Stimulated activated CD4-positive, alpha-beta T cell treated with anti-CD3 and anti-CD28 coated beads, Interleukin-15, amount 100 ng/mL, for 24 hours (primary cell): ENCODE measurements at places on chromosomes 2 and 18.

- DNase-seq, result no peak
These were observed 40.4 kb downstream of the SERTAD2 start for GRCh38 chr2:64613276-64613675.

- DNase-seq, result no peak
These were observed 53.1 kb downstream of the MYO1B start for GRCh38 chr2:191298306-191298705.

GRCh38 chr2:235498541-235498940, 4.7 kb downstream of the AGAP1 start:
- DNase-seq, result no peak

GRCh38 chr18:22988208-22988607, 55.1 kb downstream of the RBBP8 start:
- no peak for DNase-seq

- no peak for DNase-seq
These were observed 164.4 kb upstream of the SKOR2 start for GRCh38 chr18:47415881-47416280.

DNA sequence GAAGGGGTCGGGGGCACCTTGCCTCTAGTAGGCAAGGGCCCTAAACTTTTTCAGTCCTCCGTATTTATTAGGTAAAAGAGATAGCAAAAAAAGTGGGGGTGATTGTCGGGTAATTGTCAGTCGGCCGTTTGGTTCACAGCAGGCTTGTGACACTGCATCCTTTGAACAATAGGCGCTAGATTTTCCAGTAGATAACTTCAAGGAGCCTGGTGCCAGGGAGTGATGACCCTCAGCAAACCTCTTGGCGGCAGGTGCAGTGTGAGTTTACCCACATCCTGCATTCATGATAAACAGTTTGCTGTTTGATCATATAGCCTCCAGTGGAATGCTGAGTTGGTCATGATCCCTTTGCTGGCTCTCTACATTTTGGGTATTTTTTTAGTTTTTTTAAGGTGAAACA, 22.9 kb downstream of the SERPINB8 start:
- no peak for DNase-seq

GRCh38 chr18:49931179-49931578, 117.8 kb upstream of the ACAA2 start:
- no peak for DNase-seq

DNA sequence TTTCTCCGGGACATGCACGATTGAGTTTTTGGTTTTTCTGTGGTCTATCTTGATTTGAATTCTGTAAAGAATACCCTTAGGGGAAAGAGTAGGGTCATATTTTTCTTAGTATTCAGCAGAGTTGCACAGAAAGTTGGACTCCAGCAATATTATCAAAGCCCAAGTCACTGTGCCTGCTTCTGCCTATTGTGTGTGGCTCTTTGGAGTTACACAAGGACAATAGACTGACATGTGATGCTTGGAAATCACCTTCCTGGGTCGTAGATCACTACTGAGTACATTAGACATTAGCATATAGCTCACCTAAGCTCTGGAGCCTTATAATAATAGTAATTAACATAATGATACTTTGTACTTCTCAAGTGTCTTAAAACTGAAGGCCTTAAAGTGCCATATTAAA, 238.8 kb upstream of the FOSL2 start:
- no peak for DNase-seq

DNA sequence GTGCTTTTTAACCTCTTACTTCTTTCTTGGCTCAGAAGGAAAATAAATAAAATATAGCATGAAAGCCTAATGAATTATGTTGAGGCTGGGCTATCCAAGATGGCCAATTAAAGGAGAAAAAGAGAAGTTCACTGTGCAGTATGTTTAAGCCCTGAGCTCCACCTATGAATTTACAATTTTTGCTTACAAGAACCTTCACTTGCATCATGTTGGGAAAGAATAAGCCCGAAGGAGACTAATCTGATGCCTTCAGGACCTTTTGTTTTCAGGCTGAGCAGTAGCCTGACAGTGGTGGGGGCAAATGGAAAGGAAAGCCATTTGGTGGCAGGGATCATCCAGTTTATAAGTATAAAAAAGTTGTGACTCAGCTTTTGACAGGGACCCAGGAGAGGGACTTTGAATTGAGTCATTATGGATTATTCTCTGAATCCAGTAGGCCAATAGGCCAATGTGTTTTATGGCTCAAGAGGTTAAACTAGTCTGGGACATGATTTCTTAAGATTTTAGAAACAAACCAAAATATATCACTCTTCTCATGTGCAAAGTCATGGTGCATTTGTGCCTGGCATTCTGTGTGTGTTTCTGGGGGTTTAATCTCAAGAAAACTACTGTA, 56.9 kb downstream of the E2F6 start:
- no peak for DNase-seq

- DNase-seq, result no peak
These were observed 12.9 kb downstream of the ARPC2 start for GRCh38 chr2:218229851-218230250.

DNA sequence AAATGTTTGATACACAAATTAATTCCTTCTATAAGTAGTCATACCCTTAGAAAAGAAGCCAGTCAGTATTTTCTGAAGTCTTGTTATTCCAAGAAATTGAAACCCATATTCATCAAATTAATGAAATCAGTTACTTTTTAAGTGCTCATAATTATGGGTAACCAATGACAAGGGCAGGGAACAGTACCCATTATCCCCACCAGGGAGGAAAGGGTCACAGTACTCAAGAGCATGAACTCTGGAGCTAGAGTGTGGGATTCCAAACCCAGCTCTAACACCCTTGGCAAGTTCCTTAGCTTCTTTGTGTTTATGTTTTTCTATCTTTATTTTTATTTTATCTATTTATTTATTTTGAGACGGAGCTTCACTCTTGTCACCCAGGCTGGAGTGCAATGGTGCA, 68.4 kb downstream of the CCDC148 start:
- no peak for DNase-seq
